ENCODE measurements at places on chromosomes 16 and 17.

DNA sequence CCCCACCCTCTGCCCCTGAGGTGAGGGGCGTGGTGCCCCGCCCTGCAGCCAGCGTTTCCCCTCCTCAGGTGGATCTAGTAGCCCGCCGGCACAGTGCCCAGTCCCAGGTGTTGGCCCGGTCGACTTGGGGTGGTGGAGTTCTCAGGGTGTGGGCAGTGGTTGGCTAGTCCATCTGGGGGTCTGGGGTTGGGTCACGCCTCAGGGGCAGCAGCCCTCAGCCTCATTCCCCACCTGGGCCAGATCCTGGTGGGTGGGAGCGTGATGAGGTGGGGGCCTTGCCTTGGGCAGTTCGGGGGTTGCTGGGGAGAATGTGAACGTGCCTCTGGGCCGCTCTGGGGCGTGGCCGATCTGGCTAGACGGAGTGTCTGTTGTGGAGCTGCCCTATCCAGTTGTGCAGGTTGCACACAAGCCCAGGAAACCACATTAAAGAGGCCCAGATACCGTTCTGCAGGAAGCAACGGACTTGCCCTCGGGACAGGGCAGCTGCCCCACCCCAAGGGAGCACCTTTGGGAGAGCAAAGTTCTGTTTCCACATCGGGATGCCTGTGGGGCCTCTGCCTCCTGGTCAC, 32.0 kb downstream of the GSE1 start:
- DNase-seq, result no peak

GRCh38 chr17:47277921-47278320, 24.3 kb downstream of the ITGB3 start:
- DNase-seq, result no peak

GRCh38 chr17:10117581-10118001, 80.8 kb downstream of the GAS7 start:
- DNase-seq, result no peak

- no peak for DNase-seq
Observed at GRCh38 chr16:59849716-59850115, 1115.6 kb upstream of the GOT2 start.

GRCh38 chr17:5702951-5703510, 118.7 kb upstream of the NLRP1 start:
- DNase-seq, result no peak

GRCh38 chr17:21539146-21539545, 153.2 kb upstream of the KCNJ18 start:
- no peak for DNase-seq

DNA sequence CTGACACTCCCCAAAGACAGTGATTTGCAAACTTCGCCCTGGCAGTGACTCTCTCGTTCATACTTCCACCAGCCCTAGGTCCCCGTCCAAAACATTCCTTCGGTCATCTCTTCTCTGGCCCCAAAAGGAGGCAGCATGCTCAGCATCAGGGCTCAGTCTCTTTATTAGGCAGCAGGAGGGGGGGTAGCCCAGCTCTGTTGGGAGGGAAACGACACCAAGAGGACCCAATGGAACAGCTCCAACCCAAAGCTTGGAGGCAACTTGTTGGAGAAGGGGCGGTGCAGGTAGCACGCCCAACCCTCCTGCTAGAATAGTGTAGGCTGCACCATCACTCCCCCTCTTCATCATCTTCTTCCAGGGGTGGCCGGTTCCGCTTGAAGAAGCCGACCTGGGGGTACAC, 8.4 kb upstream of the FAM171A2 start:
- DNase-seq, result no peak

DNA sequence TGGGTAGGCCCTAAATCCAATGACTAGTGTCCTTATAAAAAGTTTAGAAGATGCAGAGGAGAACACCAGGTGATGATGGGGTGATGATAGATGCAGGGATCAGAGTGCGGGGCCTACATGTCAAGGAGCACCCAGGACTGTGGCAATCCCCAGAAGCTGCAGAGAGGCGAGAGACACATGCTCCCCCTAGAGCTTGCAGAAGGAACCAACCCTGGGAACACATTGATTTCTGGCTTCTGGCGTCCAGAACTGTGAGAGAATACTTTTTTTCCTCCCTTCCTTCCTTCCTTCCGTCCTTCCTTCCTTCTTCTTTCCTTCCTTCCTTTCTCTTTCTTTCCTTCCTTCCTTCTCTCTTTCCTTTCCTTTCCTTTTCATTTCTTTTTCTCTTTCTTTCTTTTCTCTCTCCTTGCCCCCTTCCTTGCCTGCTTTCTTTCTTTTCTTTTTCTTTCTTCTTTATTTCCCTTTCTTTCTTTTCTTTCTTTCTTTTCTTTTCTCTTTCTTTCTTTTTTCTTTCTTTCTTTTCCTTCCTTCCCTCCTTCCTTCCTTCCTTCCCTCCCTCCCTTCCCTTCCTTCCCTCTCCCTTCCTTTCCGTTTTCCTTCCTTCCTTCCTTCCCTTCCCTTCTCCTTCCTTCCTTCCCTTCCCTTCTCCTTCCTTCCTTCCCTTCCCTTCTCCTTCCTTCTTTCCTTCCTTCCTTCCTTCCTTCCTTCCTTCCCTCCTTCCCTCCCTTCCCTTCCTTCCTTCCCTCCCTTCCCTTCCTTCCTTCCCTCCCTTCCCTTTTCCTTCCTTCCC, 134.3 kb downstream of the HAPSTR1 start:
- DNase-seq, result no peak

DNA sequence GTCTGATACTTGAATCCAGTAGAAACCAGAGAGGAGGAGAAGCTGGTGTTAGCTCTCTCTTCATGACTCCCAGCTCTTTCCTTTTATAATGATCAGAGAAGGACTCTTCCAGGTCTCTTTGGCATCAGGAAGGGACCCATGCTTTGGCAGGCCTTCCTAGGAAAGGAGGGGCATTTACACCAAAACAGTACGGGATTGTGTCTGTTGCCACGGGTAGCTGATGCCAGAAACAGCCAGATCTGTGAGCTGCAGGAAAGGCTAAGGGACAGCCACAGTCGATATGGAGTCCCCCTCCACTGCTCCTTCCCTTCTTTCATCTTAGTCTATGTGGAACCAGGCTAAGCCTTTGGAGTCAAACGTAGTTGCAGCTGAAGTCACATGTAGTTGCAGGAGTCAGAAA, 9.3 kb downstream of the CEP295NL start:
- DNase-seq, result no peak

DNA sequence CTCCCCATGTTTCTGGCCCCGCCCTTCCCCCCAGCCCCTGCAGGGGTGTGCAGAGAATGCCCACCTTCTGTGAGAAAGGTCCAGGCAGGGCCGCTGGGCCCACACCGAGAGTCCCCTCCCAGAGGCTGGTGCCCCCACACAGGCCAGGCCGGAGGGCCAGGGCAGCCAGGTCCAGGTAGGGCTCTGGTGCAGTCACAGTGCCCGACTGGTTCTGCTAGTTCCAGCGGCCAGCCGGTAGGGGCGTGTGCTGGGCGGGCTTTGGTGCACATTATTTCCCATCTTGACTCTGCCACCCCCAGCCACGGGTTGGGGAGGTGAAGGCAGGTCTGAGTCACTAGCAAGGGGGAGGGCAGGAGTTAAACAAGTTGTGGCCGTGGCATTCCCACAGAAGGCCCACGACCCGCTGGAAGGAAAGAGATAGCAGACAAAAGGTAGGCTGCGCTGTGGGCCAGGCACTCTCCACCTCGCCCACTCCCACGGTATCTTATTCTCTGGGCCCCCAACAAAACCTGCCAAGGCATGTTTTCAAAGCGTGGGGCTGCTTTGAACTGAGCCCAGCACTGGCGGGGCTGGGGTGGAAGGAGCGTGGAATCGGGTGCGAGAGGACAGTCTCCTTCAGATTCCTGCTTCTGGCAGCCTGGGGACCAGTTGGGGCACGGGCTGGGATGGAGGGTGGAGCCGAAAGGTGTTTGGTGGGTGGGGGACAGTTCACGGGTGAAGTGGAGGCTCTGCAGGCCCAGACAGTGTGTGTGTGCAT, 1.9 kb downstream of the EPN3 start:
- no peak for DNase-seq

GRCh38 chr16:49023050-49023449, 258.6 kb downstream of the CBLN1 start:
- DNase-seq, result peak; percentile 34

GRCh38 chr16:10300905-10301304, 85.0 kb upstream of the ATF7IP2 start:
- no peak for DNase-seq

DNA sequence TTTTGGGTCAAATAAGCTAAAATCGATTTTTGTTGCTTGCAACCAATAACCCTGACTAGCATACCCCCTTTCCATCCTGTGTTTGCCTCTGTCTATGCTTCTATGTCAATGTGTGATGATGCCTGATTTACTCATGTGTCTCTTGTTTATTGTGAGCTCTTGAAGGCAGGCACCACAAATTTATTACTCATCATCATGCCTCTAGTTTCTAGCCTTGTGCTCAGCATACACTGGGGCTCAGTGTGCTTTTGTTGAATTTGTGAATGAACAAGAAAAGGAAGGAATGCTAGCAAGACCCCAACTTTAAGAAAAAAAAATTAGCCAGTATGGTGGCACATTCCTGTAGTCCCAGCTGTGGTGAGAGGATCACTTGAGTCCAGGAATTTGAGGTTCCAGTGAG, 119.1 kb upstream of the GPR139 start:
- no peak for DNase-seq

DNA sequence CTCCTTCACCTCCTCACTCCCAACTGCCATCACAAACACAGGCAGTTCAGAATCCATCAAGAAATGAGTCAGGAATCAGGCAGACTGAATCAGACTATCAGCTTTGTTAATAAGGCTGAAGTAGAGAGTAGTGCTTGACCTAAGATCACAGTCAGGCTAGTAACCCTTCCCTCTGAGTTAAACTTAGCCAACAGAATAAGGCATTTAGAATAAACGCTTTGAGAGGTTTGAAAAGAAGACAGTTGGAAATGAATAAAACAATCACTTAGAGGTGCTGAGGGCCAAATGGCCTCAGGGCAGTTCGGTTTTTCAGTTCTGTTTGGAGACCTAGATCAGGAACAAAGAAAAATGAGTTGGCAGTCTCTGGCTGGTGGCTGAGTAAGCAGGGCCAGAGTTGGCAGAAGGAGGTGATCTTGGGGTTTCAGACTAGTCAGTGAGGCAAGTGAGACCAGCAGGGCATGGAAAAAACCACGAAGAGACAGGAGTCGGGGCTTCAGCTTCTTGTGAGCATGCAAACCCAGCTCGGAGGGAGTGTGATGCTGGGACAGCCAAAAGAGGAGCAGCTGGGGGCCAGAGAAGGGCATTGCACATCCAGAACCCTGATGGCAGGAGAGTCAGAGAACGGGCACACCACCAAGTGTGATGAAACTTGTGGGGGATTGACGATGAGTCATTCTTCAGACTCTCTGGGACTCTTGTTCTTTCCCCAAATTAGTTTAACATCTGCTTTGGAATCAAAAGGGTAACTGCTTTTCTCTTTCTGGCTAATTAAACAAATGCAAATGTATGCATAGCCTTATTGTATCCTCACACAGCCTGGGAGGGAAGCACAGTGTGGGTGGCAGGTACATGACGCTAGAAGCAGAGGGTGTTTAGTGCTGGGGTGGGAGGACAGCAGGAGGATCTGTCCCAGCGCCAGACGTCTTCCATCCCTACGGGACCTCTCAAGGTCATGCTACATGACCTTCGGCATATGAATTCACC, 54.8 kb downstream of the SPECC1 start:
- peak; percentile 67 for DNase-seq

DNA sequence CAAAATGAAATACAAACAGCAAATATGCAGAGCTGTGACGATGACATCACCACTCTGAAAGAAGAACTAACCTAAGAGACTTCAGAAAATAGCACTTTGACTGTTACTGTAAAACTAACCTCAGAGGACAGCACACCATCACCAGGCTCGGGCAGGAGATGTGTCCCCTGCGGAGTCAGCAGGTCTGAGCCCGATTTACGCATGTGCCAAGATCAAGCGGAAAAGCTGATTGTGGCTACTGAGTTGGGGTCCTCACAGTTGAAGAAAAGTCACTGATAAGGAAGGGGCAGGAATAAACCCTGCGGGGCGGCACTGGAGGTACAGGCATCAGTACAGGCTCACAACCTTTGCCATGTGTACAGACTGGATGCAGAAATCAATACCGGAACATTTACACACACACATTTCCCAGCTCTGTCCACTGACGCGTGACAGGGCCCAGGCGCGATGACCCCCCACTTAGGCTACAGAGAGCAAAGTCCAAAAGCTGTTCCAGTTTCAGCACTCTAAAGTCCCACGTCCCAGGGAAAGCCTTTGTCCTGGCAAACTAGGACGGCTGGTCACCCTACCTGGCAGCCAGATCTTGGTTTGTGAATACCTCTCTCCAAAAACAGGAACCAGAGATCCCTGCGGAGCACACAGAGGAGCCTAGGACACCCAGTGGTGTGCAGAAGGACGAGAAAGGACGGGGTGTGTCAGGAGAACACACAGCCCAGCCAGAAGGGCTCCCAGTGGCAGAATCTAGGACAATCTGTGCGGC, 21.5 kb downstream of the TRAP1 start:
- no peak for DNase-seq

GRCh38 chr17:39735882-39736281, 1.9 kb upstream of the GRB7 start:
- DNase-seq, result no peak

- no peak for DNase-seq
Observed at GRCh38 chr17:76996741-76997694, 128.8 kb downstream of the MGAT5B start.

DNA sequence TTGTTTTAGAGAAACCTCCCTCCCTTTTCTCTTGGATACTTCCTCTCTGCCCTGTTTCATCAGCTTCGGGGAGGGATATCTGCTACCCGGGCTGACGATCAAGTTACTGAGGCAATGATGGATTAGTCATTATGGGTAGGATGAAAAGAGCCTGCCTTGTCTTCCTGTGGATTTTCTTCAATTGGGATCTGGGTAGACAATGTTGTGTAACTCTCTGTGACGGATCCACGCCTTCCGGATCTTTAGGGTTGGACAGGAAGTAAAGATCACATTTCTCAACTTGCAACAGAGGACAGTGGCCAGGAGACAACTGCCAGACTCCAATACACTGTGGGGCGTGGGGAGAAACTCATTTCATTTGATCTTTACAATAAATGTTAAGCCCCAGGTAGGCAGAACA, 11.3 kb upstream of the CHST6 start:
- DNase-seq, result peak; percentile 54

GRCh38 chr16:82302042-82302727, 132.2 kb upstream of the MPHOSPH6 start:
- DNase-seq, result no peak

GRCh38 chr17:2395258-2396181, 5.3 kb downstream of the MNT start:
- DNase-seq, result no peak

- DNase-seq, result no peak
Observed at GRCh38 chr17:12053552-12053951, 32.9 kb downstream of the MAP2K4 start.

GRCh38 chr17:72332367-72332766, 211.5 kb downstream of the SOX9 start:
- no peak for DNase-seq

All from fibroblast of skin of left biceps (primary cell).